ENCODE measurements at places on chromosomes 6 and 20.

DNA sequence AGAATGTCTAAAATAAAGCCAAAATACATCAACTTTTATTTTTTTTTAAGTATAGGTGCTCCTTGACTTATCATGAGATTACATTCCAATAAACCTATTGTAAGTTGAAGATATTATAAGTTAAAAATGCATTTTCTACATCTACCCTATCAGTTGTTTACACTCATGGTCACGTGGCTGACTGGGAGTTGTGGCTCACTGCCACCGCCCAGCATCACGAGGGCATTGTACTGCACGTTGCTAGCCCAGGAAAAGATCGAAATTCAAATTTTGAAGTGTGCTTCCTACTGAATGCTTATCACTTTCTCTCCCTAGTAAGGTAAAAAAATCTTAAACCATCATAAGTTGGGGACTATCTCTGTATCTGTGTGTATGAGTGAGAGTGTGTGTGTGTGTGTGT is 126.6 kb upstream of the RIN2 start:
- DNase-seq = no peak

DNA sequence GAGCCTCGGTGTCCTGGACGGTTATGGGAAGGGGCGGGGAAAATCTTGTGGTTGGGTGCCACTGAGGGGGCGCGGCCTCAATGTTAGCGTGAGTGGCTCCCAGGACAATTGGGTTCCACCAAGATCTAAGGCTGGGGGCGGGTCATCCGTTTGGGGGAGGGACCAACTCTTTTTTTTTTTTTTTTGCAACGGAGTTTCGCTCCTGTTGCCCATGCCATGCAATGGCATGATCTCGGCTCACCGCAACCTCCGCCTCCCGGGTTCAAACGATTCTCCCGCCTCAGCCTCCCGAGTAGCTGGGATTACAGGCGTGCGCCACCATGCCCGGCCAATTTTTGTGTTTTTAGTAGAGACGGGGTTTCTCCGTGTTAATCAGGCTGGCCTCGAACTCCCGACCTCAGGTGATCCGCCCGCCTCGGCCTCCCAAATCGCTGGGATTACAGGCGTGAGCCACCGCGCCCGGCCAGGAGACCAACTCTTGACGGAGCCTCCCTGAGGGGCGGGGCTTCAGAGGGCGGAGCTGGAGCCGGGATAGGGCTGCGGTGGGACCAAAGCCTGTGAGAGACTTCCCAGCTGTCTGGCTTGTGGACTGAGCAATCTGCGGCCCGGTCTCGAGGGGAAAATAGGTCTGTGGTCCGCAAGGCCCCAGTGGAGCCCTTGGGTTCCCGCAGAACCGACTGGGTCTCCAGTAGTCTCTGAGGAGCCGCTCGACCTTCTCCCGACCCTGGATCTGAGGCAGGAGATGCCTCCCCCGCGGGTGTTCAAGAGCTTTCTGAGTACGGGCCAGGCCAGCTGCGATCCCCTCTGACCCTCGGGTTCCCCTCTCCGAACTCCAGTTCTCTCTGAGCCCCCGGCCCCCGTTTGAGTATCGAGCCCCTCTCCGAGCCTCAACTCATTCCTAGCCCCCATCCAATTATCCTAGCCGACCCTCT is 1.1 kb downstream of the SPAG4 start:
- no peak for DNase-seq

- no peak for DNase-seq
Measured at GRCh38 chr20:58518387-58518786, 3.2 kb upstream of the APCDD1L start.

GRCh38 chr20:46757754-46758678 is 48.6 kb downstream of the SLC2A10 start:
- DNase-seq = peak; percentile 33

DNA sequence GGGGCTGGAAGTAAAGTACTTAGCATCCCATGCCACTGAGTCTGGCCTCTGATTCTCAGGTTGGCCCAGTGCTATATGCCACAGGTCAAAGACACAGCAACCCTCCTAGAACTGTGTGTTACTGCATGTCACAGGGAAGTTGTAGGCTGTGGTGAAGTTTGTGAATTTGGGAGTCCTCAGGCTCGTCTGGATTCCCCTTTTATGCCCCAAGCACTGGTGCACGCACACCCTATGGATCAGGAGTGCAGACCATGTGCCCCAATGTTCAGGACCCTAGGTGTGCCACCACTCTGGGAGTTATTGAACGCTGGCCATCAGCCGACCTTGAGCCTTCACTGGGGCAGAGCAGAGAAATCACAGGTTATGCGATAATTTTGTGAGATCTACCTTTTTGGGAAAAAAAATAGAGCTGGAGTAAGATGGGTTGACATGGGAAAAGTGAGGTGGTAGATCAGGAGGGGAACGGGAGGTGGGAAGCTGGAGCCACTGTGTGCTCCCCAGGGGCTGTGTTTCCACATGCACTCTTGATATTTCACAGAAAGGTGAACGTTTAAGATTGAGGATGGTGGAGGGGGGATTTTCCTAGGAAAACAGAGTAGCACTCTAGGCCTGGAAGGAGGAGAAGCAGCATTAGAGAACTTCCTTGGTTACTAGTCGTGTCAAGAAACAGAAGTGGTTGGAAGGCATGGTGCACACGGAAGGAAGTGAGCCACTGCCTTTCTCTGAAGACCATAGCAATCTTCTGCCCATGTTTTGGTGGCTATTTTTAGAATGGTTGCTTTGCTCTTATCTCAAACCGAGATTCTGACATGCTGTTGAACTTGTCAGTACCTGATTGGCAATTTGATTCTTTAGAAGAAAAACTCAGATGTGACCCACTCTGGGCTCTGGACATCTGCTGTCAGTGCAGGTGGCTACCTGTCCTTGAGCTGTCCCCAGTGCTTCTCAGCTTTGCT is 44.1 kb downstream of the DUSP22 start:
- DNase-seq = peak; percentile 41

- no peak for DNase-seq
Measured at GRCh38 chr20:46365487-46366220, 40.8 kb downstream of the ELMO2 start.
